ENCODE measurements at places on chromosomes 16 and 17.

DNA sequence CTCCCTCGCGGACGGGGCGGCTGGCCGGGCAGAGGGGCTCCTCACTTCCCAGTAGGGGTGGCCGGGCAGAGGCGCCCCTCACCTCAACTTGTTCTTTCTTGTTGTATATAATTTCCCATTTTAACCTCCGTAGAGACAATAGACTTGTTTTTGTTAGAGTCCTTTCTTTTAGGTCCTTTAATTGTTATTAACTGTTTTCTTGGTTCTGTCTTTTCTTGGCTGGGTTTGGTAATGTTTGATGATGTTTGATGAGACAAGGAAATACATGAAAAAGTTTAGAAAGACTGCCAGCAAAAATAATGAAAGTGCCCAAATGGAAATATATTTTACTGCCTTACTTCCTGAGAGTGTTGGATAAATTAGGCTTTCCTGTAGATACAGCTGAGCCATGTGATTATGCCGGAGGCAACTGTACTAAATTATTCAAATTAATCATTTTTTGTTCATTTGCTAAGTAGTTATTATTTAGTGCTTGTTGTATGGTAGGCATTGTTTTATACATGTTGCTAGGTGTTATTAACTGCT lies 30.9 kb downstream of the PRPSAP2 start:
- DNase-seq: no peak

DNA sequence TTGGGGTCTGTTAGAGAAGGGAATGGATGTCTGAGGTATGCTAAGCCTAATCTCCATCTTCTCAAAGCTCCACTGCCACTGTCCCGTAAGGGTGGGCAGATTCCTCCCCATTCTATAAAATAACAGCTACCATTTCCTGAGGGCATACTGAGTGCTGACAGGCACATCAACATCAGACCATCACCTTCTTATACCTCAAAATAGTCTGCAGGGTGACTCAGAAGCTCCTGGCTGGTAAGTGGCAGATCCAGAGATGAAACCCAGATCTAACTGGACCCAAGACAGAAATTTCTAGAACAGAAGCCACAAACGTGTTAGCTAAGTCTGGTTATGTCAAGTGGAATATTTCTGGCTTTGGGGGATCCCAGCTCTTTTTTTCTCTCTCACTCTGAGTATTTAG lies 548.0 kb downstream of the WWOX start:
- no peak for DNase-seq

GRCh38 chr17:79041041-79041570 lies 17.1 kb downstream of the C1QTNF1 start:
- no peak for DNase-seq

GRCh38 chr17:17015230-17015629 lies 27.0 kb upstream of the MPRIP start:
- no peak for DNase-seq

DNA sequence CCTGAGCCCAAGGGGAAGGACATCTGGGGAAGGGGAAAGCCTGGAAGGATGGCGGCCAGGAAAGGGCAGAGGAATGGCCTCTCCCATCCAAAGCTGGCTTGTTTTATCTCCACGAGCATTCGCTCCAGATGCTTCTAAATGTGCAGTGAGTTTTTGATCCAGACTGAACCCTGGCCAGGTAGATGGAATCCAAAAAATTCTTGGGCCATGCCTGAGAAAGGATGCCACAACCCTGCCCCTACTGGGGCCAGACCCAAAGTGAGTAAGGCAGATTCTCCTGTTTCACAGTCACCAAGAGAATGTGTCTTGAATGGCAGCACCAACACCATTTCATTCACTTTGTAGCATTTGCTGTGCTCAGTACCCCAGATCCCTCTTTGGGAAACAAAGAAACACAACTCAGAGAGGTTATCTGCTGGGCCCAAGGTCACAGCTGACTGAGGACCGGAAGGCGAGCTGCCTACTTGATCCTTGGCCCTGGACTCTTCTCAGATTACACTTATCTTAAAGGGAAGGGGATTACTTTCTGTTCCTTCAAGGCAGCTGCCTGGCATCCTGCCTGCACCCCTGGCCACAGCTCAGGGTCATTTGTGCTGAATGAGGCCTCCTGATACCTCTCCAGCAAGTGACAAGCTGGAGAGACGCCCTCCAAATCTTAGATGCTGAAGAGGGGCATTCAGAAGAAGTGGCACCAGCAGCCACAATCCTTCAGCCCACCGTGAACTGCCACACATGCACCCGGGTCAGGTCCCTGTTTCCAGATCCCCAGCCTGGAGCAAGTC lies 3.6 kb downstream of the LRRC75A start:
- DNase-seq: no peak

GRCh38 chr17:79038545-79039135 lies 14.7 kb downstream of the C1QTNF1 start:
- no peak for DNase-seq

- DNase-seq: no peak
Measured at GRCh38 chr16:492211-492875, 35.2 kb upstream of the CAPN15 start.

GRCh38 chr17:5364156-5364555 lies 55.3 kb downstream of the NUP88 start:
- no peak for DNase-seq

DNA sequence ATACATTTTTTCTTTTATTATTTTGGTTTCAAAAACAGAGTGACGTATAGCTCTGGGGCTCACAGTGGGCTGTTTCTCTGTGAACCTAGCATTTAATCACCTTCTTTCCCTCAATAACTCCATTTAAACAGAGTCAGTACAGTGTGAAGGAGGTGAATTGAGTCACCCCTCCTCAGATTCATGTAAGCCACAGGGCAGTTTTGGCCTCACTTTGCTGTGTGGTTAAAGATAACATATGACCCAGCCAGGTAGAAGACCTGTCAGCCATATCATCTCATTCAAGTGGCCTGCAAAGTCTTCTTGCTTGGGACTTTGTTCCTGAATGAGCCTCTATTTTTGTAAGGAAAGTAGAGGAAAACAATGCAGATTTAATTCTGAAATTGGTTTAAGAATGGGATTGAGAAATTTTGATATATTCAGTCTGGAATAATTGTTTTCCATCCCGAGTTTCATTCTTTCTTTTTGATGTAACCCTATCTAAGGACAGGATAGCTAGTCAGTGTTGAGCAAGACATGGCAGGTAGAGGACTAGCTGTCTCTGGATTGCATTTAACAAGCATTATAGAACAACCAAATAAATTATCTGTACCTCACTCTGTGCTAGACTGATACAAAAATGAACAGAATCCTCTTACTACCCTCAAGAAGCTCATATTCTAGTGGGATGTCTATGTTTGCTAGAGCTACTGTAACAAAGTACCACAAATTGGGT lies 13.1 kb downstream of the MAP2K6 start:
- no peak for DNase-seq

DNA sequence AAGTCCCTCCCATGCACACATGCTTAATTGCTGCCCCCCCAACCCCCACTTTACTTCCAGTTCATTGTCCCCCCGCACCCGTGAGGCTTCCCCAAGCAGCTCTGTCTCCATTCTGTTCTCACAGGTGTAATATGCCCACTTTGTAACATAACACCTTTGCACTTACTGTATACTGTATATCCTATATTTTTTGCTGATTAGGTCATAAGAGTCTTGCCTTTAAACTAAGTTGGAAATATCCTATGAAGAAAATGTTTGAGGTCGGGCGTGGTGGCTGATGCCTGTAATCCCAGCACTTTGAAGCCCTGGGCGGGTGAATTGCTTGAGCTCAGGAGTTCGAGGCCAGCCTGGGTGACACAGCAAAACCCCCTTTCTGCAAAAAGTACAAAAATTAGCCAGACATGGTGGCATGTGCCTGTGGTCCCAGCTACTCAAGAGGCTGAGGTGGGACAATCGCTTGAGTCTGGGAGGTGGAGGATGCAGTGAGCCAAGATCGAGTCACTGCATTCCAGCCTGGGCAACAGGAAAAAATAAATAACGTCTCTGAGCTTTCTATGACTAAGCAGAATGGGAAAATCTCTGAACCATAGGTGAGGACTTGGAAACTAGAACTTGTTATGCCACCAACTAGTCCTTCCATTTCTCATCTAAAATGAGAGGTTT lies 76.1 kb downstream of the TNRC6C start:
- DNase-seq: no peak

GRCh38 chr17:39224778-39225307 lies 902 bp downstream of the STAC2 start:
- DNase-seq: no peak

- no peak for DNase-seq
Measured at GRCh38 chr16:31128711-31129567, 6.6 kb downstream of the PRSS8 start.

GRCh38 chr17:61410141-61411010 lies 10.7 kb downstream of the TBX2 start:
- DNase-seq: peak; percentile 78

DNA sequence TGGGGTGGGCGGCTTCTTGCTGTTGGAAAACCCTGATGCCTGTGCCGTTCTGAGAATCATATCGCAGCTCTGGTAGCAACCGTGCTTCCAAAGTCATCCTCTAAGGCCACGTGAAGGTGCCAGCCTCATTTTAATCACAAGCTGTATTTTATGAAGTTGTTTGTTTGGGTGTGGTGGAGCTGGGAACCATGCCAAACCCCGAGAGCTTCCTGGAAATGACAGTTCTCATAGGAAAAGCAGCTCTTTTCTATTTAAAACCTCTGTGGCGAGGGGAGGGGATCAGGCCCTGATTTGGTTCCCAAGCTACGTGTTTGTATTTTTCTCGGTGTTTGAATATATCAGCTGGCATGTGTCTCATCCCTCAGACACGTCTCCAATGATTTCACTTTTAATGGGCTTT lies 21.7 kb downstream of the KNOP1 start:
- no peak for DNase-seq

GRCh38 chr17:19383681-19384470 lies 3.1 kb downstream of the MFAP4 start:
- no peak for DNase-seq

DNA sequence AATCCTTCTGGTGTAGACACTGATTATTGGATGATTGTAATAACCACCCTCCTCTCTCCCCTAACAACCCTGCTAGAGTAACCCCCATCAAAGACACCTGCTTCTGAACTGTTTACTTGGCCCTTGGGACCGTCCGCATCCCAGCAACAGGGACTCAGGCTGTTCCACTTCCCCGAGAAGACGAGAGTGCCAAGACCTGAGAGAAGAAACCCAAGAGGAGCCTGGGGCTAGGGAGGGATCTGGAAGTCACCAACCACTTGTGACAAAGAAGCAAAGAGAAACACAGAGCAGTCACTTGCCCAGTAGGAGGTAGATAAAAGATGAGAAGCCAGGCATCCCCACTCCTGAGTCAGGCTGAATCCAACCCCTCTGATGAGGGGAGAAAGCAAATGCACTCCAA lies 84.3 kb downstream of the CDH11 start:
- no peak for DNase-seq

DNA sequence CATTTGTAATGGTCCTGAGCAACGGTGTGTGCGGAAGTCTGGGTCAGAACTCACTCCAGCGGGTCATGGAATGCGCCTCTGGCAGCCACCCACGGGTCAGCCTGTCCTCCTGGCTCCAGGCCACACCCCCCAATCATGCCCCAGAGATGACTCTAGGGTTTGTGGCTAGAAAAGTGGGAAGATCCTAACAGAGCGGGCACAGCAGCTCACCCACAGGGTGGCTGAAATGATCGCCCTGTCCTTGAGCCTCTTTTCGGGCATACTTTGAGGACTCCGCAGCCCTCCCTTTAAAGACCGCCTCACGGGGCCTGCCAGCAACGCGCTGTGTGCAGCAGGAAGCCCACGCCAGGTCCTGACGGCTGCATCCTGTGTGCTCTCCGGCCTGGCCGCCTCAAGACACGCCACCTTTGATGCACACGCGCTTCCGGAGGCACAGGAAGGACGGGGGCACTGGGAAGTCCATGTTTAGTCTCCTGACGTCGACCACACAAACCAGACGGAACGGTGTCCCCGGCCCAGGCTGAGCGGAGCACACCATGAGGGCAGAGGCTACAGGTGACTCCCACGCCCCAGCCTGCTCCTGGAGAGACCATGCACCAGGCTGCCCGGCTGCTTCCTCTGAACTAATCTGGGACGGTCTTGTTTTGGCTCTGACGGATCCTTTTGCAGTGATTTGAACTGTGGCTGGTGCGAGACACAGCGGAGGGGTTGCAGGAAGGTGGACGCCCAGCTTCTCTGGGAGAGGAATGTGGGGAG lies 92.9 kb downstream of the TBC1D16 start:
- DNase-seq: no peak

- no peak for DNase-seq
Measured at GRCh38 chr17:71437166-71437565, 683.7 kb upstream of the SOX9 start.

GRCh38 chr16:23855010-23855409 lies 19.2 kb downstream of the PRKCB start:
- no peak for DNase-seq
